ENCODE measurements at places on chromosomes 6 and 20. TPM values are rescaled to one million over a fixed set of nuclear protein-coding genes. Genes with fewer than 3 reads are reported as not detected.

Gene NUP43
- 27.9 TPM for total RNA-seq

Gene RNF144B
- 8.7 TPM for total RNA-seq

Gene TOX2
- total RNA-seq, result 2.9 TPM

Gene AVP
- total RNA-seq, result not detected

Gene RFX6
- 0.67 TPM for total RNA-seq

Gene VGLL2
- total RNA-seq, result not detected

Gene TRDN
- 0.12 TPM for total RNA-seq

Gene ESR1
- 1.6 TPM for total RNA-seq

DNA sequence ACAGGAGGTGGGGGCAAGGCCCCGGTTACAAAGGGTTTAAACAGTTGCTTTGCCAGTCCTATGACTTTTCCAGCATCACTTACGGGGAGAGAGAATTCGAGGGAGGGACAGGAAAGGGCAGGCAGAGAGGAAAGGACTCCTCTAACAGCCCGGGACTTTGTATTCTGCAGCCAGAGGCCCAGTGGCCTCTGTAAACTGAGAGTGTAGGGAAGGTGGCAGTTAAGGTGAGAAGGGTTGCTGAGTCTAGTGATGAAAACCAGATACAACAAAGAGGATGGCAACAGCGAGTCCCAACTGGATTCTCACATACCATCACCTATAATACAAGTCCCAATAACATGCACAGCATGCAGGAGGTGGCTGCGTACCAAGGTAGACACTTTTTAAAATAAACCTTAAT lies 13.5 kb downstream of the PLAGL2 start:
- no peak for DNase-seq

GRCh38 chr6:158361961-158362669 lies 49.9 kb downstream of the TULP4 start:
- DNase-seq, result no peak

DNA sequence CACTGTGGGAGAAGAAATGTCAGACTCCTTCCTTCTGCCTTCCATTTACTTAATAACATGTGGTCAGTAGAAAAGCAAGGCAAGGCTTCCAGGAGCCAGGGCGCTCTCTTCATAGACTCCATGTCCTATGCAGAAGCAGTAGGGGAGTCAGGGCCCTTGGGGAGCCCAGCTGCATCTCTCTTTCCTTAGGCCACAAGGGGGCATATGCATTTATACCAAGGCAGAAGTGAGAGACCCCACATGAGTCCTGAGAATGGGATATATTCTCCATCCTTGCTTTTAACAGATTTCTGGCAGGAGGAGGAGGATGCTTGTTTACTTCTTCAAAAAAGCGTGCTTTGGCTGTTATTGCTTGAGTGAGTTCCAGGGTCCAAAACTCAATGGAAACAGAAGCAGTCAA lies 198.5 kb downstream of the HIVEP2 start:
- DNase-seq, result peak; percentile 45

DNA sequence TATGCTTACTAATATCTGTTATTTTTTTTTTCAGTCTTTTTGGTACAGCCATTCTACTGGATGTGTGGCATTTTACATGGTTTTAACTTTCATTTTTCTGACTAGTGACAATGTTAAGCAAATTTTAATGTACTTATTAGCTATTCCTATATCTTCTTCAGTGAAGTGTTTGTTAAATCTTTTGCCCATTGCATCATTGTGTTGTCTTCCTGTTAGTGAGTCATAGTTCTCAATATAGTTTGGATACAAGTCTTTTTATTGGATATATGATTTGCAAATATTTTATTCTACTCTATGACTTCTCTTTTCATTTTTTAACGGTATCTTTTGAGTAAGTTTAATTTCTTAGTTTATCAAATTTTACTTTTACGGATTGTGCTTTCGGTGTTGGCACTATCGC lies 519.4 kb downstream of the CDKAL1 start:
- no peak for DNase-seq

DNA sequence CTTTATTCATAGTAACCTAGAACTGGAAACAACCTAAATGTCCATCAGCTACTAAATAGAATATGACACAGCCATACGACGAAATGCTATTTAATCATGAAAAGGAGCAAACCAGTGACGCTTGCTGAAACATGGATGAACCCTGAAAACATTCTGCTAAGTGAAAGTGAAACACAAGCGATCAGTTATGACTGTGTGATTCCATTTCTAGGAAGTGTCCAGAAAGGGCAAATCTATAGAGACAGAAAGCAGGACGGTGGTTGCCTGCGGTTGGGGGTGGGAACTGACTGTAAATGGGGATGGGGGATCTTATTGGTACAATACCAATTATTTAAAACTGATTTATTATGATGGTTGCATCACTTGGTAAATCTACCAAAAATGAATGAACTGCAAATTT lies 126.8 kb downstream of the IPCEF1 start:
- no peak for DNase-seq

DNA sequence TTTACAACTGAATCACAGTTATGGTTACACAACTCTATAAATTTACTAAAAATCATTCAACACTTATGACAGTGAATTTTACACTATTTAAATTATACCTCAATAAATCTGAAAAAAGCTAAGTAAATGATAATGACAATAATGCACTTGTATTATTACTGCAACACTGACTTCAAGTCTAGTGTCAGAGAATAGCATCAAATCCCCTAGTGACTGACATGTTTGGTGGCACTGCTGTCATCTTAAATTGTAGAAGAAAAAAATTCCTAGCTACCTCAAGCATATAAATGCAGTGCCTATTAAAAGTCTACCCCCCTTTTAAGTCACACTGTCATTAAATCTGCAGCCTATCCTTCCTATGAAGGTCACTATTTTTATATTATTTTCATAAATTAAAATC lies 189.4 kb upstream of the RUNX2 start:
- no peak for DNase-seq

DNA sequence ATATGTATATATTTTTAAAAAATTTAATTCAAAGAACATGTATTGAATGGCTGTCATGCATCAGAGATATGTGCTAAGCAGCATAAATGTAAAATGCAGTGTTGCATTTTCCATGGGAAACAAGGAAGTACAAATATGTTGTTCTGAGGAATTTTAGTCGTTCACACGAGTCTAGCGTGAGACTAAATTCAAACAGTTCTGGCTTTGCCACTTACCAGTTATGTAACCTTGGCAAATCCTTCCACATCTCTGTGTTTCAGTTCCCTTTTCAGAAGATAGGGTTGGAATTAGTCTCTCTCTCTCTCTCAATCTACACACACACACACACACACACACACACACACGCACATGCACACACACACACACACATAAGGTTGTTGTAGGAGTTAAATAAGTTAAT lies 305.4 kb downstream of the UTRN start:
- DNase-seq, result no peak

DNA sequence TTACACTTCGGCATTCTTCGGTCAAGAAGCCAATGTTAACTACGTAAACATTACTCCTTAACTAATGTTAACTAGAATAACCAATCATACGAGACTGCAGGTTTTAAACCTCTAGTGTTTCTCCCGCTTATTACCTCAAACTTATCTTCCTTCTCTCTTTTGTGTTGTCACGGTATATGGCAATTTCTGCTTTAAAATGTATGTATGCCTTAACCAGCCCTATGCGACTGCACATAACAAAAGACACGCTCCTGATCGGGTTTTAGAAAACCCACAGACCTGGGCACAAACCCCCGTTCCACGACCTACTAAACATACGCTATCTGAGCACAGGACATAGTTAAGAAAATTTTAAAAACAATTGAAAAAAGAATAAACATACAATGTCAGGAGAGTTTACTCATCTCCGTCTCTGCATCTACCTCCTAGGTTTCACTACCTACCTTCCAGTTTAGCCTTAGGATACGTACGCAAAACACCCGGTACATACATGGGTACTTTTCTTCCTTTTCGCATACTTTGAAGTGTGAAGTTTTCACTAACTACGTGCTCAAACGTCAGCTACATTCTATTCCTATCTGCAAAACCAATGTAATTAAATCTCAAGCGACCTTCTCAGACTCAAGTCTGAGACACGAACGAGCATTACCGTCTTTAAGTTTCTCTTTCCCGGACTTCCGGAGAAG lies 1.1 kb downstream of the CD164 start:
- DNase-seq, result peak; percentile 32

GRCh38 chr20:11660673-11661072 lies 257.0 kb upstream of the BTBD3 start:
- no peak for DNase-seq

GRCh38 chr6:113258771-113259170 lies 598.4 kb upstream of the MARCKS start:
- DNase-seq, result no peak

DNA sequence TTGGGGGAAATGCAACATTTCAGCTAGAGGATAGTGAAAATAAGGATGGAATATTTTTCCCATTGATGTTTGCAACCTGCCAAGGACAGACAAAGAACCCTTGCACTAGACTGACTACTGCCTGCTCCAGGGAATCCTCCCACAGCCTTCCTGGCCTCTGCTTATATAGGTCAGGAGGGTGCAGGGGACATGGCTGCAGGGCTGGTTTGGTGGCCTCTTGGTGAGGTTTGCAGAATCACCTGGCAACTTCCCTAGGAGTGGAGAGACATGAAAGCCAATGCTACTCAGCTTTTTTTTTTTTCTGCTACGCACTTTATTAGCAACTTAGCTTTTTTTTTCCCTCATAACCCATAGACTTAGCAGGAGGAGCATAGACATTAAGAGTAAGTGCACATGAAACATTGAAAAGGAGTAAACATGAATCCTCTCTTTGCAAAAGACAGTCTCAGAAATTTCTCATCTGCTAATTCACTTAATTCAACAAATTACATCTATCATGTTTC lies 39.8 kb upstream of the CDYL start:
- DNase-seq, result no peak

GRCh38 chr6:167987396-167988153 lies 9.9 kb upstream of the KIF25 start:
- no peak for DNase-seq

DNA sequence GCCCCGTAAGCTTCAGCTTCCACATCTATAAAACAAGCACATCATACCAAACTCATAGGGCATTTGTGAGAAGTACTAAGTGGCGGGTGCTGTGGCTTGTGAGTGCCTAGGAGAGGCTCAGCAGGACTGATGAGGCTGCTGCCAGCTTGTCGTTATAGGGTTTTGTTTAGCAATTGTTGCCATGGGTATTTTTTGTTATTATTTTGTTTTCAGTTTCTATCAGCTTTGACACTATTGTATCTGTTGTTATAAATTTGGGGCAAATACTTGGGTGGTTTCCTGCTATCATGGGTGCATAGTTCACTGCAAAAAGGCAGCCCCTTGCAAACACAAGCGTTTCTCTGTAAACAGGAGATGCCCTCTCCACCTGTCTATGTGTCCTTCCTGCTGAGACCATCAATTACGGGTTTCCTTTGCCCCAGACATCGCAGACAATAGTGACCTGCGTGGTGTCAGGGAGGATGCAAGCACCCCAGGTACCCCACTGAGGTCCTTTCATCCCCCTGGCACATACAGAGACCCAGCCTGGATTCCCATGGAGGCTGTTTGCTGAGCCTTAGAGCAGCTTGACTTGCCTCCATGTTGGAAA lies 3.1 kb upstream of the CCDC167 start:
- DNase-seq, result no peak

GRCh38 chr20:22810626-22811569 lies 224.2 kb upstream of the SSTR4 start:
- no peak for DNase-seq

DNA sequence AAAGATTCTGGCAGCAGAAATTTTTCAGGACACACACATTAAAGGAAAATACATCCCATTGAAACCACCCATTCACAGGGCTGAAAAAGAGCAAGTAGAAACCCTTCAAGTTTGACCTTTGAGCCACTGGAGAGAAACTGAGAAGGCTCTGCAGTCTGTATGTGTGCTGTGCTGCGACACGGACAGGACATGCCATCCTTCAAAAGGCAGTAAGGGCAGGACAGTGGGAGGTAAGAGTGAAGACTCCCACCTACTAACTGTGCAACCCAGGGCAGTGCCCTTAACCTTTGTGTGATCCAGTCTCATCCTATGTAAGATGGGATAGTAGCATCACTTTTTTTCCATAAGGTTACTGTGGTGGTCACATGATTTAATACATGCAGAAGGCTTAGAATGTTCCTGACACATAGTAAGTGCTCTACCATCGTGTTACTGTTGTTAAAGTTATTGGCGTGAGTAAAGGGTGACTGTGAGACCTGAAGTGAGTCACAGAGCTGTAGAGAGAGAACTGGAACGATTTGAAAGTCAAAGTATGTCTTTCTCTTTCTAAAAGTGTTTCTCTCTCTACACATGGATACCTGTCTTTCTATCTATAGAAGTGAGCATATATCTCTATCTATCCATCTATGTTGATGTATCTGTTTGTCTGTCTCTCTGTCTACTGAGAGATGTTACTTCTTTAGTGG lies 153.7 kb upstream of the OLIG3 start:
- no peak for DNase-seq

DNA sequence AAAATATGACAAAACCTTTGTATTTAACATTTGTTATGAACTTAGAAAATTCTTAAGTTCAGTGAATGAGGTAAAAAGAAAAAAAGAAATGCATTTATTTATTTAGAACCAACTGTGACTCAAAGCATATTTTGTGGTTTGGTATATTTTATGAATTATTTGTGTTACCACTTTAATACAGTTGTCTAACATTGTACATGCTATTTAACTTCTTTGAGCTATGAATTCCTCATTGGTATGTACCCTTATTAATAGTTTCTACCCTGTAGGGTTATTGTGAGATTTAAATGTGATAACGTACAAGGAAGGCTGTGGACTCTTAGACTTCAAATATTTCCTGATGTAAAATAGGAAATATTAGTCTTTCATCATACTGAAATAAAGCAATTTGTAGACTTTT lies 162.6 kb downstream of the MMUT start:
- no peak for DNase-seq

DNA sequence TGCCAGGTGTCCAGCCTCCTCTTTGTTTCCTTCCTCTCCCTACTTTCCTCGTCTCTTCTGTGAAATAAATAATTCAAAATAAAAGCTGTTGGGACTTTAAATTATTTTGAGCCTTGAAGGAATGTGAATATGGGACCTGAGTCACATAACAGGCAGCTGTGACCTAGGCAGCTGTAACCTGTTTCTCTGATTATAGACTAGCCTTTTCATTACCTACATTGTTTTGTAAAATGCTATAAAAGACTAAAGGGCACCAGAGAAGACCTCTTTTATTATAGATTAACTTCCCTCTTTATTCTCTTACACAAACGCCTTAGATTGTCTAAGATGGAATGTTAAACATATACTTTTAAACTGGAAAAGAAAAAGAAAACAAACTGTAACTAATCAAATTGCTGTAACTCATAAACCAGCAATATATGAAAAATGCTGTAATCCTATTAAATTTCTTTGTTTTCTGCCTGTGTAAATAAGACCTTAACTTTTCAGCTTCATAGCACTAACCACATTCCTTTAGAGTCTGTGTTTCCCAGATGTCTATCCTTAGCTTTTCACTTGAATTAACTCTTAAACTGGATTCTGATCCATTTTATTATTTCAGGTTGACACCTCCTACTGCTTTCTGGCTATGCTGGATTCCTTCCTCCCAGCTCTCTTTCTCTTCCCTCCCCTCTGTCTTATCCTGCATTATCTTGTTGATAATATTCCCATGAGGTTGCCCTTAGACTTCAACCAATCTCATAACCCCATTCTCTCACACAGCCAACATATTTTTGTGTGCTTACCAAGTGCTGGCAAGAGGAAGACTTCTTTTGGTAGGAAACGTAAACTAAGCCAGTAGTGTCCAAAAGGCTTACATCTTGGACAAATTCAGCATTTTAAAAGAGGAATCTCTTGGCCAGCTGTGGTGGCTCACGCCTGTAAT lies 69.2 kb downstream of the TPD52L1 start:
- no peak for DNase-seq

All from mucosa of descending colon (tissue), 3 donors.